ENCODE measurements at places on chromosomes 7 and 10.

- DNase-seq, result no peak
Measured at GRCh38 chr10:14592026-14592425, 182.7 kb downstream of the FAM107B start.

DNA sequence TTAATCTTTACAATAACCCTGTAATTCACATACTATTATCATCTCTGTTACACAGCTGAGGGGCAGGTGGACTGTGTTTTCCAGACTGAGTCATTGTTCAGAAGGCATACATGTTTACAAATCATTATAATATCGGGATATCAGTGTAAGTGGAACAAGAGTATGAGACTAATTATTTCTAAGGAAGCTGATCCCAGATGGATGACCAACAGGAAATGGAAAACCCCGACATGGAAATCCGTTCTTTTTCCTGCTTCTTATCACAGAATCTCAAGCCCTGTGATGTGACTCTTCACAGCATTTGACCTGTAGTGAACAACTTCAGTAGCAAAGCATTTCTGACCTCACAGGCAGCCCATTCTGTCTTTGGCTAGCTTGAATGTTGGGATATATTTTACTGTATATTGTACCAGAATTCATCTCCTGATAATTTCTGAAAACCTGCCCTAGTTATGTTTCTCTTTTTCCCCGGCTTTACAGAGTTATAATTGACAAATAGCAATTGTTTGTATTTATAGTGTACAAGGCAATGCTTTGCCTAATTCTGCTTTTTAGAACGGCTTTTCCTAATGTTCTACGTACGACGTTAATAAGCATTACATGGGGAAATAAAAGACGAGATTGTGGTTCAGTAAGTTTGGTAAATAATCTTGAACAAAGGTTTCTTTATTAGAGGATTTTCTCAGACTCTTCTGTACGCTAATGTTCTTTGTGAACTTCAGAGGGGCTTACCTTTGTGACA, 78.6 kb upstream of the SYPL1 start:
- DNase-seq, result no peak

DNA sequence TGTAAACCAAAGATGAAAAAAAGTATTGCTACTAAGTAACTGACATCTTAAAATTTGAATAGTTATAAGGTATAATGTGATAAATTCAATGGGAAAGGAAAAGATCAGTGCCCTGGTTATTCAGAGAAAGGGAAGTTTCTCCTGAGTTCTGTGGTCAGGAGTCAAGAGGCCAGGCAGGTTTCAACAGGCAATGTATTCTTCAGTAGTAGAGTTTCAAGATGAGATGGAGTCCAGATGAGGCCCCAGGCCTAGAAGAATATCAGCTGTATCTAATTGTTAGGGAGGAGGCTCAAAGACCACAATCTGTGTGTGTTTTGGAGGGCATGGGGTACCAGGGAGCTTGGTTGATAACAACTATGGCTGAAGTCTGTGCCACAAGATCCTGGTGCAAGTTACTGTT, 101.4 kb upstream of the DLX6 start:
- DNase-seq, result no peak

DNA sequence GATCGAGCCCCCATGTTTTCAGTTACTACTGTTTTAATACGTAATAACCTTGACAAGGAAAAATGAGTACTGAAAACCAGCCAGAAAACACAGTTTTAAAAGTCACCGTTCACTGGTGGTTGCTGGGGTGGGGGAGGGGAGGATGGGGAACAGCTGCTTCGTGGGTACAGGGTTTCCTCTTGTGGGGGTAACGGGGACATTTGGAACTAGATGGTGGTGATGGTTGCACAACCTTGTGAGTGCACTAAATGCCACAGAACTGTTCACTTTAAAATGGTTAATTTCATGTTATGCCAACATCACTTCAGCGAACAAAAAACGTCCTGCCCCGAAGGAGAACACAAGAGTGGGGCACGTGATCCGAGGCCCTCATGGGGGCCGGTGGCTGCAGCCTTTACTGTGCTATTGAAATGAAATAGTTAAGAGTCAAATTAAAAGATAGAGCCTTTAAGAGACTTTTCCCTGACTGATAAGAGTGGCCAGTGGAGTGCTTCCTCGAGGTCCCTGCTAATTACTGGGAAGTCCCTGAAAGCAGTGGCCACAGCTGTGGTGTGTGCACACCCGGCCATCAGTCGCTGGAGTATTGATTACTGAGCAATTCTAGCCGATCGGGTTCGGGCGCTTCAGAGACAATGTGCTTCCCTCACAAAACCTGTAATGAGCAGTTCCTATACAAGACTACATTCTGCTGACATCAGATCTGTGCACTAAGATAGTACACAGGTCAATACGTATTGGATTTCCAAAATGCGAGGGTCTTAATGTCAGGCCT, 80.3 kb downstream of the EBF3 start:
- no peak for DNase-seq

DNA sequence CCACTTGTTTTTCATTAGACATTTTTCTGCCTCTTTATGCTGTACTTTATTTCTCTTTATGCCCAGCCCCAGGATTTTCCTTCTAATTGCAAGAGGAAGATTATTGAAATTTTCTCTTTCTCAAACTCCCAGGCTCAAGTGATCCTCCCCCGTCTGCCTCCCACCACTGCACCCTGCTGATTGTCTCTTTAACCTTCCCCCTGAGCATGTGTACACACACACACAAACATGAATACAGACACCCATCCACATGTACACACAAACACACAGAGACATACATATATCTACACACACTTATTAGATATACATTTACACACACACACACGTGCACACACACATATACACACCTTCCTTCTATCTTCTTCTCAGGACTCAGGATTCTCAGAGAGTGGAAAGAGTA, 37.3 kb upstream of the MAP3K8 start:
- DNase-seq, result no peak

DNA sequence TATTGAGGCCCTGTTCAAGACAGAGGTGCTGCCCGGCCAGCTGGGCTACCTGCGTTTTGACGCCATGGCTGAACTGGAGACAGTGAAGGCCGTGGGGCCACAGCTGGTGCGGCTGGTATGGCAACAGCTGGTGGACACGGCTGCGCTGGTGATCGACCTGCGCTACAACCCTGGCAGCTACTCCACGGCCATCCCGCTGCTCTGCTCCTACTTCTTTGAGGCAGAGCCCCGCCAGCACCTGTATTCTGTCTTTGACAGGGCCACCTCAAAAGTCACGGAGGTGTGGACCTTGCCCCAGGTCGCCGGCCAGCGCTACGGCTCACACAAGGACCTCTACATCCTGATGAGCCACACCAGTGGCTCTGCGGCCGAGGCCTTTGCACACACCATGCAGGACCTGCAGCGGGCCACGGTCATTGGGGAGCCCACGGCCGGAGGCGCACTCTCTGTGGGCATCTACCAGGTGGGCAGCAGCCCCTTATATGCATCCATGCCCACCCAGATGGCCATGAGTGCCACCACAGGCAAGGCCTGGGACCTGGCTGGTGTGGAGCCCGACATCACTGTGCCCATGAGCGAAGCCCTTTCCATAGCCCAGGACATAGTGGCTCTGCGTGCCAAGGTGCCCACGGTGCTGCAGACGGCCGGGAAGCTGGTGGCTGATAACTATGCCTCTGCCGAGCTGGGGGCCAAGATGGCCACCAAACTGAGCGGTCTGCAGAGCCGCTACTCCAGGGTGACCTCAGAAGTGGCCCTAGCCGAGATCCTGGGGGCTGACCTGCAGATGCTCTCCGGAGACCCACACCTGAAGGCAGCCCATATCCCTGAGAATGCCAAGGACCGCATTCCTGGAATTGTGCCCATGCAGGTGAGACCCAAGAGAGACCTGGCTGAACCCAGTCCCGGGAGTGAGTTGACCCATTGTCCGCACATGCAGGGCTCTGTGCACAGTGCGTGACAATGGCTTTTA, 2.8 kb downstream of the RBP3 start:
- DNase-seq, result no peak

GRCh38 chr7:32390210-32390609, 100.0 kb downstream of the LSM5 start:
- DNase-seq, result no peak

- no peak for DNase-seq
Measured at GRCh38 chr7:6015917-6016652, 7.0 kb downstream of the AIMP2 start.

GRCh38 chr7:148729984-148730733, 31.5 kb downstream of the CUL1 start:
- no peak for DNase-seq

- DNase-seq, result no peak
Measured at GRCh38 chr10:127836966-127837365, 55.8 kb downstream of the CLRN3 start.

- DNase-seq, result no peak
Measured at GRCh38 chr10:118500477-118501104, 94.9 kb downstream of the PRLHR start.

- DNase-seq, result no peak
Measured at GRCh38 chr7:37961251-37961650, 40.8 kb downstream of the EPDR1 start.

- no peak for DNase-seq
Measured at GRCh38 chr10:127154831-127155620, 41.4 kb downstream of the INSYN2A start.

- peak; percentile 68 for DNase-seq
Measured at GRCh38 chr10:97713826-97714400, 383 bp downstream of the MARVELD1 start.

GRCh38 chr7:136890399-136890798, 21.9 kb downstream of the CHRM2 start:
- DNase-seq, result no peak

DNA sequence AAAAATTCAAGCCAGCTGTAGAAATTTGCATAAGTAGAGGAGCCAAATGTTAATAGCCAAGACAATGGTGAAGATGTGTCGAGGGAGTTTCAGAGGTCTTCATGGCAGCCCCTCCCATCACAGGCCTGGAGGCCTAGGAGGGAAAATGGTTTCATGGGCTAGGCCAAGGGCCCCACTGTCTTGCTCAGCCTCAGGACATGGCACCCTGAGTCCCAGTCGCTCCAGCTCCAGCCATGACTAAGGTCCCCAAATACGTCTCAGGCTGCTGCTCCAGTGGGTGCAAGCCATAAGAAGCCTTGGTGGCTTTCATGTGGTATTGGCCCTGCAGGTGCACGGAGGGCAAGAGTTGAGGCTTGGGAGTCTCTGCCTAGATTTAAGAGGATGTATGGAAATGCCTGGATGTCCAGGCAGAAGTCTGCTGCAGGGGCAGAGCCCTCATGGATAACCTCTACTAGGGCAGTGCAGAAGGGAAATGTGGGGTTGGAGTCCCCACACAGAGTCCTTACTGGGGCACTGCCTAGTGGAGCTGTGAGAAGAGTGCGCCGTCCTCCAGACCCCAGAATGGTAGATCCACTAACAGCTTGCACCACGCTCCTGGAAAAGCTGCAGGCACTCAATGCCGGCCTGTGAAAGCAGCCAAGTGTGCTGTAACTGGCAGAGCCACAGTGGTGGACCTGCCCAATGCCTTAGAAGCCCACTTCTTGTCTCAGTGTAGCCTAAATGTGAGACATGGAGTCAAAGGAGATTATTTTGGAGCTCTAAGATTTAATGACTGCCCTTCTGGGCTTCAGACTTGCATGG, 19.2 kb downstream of the TBATA start:
- no peak for DNase-seq

DNA sequence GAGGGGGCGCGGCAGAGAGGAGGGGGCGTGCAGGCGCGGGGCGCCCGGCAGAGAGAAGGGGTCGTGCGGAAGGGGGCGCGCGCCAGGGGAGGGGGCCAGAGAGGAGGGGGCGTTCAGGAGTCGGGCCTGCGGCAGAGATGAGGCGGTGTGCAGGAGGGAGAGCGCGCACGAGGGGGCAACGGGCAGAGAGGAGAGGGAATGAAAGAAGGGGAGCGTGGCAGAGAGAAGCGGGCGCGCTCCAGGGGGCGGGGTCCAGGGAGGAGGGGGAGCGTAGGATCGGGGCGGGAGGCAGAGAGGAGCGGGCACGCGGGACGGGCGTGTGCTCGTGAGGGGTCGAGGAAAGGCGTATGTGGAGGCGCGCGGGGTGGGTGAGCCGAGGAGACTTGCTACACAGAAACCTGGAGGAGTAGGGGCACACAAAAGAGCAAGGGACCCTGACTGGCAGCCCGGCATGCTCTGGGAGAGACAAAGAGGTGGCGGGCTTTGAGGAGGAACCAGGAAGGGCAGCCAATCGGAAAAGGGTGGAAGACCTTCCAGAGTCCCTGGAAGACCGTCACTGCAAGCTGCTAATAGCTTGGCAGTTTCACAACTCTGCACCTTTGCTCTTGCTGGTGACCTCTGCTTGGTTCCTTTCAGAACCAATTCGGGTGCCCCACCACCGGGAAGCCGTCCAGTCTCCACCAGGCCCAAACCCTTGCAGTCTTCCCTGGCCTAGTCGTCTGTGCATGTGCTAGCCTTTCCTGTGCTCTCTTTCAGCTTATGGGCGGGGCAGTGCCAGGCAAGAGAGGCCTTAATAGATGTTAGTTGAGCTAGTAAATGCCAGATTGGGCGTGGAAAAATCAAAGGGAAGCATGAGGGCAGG, 639 bp downstream of the DYDC2 start:
- DNase-seq, result no peak

DNA sequence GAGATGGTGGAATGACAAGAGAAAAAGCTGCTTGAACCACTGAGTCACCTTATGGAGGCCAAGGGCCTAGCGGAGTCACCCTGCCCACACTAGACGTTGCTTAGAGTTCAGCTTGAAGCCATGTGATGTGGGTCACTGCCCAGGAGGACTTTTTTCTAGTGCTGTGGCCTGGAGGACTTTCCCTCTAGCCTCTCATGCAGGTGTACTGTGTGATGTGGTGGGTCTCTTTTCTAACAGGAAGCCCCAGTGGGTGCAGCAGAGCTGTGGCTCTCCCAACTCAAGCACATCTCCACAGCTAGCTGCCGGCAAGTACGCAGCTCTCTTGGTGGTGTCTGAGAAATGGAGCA, 13.6 kb downstream of the POR start:
- DNase-seq, result peak; percentile 30

DNA sequence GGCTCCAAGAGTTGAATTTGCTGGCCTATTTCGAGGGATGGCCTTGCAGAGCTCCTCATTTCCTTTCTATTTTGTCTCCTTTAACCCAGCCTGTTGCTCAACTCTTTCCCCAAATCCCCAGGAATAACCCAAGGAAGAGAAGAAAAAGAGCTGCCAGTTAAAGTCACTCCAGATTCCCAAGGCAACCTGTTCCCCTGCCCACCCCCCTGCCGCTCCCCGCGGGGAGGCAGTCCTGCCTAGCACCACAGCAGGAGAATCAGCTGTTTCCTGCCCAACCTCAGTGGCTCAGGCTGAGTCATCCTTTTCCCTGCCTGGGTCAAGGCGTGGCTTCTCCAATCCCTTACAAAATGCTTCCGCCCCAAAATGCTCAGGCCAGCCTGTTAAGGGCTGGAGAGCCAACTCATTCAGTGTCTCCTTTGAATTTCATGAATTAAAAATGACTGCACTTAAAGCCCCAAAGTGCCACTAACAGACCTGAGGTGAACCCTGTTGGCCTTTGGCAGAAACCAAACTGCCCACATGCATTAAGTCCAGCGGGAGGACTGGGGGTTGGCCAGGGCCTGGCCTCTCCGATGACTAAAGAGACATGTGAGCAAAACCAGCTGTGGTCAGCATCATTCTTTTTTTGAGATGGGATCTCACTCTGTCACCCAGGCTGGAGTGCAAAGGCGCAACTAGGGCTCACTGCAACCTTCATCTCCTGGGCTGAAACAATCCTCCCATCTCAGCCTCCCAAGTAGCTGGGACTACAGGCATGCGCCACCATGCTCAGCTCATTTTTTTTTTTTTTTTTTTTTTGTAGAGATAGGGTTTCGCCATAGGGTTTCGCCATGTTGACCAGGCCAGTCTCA, 83.2 kb upstream of the KIF5B start:
- DNase-seq, result no peak
